Activated CD4-positive, alpha-beta T cell treated with anti-CD3 and anti-CD28 coated beads, Interleukin-2, amount 50 U/mL, for 16 hours (primary cell): ENCODE measurements at places on chromosomes 6 and 20.

DNA sequence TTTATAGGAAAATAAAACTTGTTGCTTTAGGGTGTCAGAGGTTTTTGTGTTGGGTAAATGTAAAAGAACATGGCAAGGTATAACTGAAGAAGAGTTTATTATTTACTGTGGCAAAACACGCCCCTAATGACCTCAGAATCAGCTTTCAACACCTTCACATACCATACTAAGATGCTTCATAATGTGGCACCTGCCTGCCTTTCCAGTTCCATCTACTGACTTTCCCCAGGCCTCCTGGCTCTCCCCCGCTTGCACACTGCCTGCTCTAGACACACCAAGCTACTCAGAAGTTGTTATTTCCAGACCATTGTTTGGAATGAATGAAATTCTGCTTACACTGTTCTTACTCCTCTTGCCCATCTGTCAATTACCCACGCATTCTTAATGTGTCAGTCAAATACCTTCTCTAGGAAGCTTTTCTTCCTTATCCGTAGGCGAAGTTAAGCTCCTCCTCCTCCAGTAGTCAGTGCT lies 1.8 kb downstream of the TIAM2 start:
- DNase-seq = no peak

GRCh38 chr6:104423691-104424090 lies 436.0 kb downstream of the HACE1 start:
- no peak for DNase-seq

GRCh38 chr6:143329323-143329722 lies 121.2 kb downstream of the ADAT2 start:
- DNase-seq = no peak

GRCh38 chr6:40249935-40250334 lies 315.7 kb upstream of the MOCS1 start:
- no peak for DNase-seq

DNA sequence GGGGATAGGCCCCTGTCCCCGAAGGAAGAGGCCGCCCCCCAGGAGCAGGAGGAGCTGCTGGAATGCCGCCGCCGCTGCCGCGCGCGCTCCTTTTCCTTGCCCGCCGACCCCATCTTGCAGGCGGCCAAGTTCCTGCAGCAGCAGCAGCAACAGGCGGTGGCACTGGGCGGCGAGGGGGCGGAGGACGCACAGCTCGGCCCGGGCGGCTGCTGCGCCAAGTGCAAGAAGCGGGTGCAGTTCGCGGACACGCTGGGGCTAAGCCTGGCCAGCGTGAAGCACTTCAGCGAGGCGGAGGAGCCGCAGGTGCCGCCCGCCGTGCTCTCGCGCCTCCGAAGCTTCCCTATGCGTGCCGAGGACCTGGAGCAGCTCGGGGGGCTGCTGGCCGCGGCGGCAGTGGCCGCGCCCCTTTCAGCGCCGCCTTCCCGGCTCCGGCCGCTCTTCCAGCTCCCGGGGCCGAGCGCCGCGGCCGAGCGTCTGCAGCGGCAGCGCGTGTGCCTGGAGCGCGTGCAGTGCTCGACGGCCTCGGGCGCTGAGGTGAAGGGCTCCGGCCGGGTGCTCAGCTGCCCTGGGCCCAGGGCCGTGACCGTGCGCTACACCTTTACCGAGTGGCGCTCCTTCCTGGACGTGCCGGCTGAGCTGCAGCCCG lies 630 bp downstream of the PPP1R3G start:
- DNase-seq = no peak
